AG10803 (cell line): ENCODE measurements at places on chromosomes 1 and 21.
A peak's percentile ranks its signal among the peaks of the same experiment; 100 is the strongest.

DNA sequence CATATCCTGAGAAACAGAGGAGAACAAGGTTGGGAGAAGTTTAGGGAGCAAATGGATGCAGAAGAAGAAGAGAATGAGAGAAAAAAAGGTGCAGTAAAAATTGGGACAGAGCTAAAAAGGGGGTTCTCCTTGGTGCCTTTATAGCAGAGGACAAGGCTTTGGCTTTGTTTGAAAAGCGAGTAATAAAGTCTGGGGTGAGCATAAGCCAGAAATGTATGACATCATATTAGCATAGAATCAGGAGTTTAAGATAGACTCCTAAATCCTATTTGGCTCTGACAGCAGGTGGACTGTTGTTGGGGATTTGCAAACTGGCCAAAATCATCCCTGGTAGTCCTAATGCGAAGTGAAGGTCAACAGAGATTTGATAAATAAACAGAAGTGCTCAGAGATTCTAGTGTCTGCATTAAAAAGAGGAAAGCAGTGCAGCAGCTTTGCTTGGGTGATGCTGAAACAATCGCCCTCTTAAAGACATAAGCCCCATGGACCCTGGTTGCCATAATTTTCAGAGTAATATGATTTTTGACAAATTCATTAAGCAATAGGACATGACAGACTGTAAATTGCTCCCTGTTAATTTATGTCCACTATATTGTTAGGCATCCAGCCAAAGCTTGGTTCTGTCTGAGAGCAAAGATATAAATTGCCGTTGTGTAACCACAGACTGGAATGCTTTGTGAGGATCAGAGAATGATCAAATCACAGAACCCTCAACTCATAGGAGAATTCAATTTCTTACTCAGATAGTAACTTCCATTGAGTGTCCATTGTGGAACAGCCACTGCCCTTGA, 385.0 kb upstream of the NFIA start:
- DNase-seq: no peak

GRCh38 chr1:105204836-105205371, 1455.2 kb downstream of the AMY1C start:
- DNase-seq: no peak

- DNase-seq: no peak
Measured at GRCh38 chr1:222373216-222373615, 174.7 kb downstream of the HHIPL2 start.

GRCh38 chr1:190479050-190479397, 1.4 kb upstream of the BRINP3 start:
- no peak for DNase-seq

DNA sequence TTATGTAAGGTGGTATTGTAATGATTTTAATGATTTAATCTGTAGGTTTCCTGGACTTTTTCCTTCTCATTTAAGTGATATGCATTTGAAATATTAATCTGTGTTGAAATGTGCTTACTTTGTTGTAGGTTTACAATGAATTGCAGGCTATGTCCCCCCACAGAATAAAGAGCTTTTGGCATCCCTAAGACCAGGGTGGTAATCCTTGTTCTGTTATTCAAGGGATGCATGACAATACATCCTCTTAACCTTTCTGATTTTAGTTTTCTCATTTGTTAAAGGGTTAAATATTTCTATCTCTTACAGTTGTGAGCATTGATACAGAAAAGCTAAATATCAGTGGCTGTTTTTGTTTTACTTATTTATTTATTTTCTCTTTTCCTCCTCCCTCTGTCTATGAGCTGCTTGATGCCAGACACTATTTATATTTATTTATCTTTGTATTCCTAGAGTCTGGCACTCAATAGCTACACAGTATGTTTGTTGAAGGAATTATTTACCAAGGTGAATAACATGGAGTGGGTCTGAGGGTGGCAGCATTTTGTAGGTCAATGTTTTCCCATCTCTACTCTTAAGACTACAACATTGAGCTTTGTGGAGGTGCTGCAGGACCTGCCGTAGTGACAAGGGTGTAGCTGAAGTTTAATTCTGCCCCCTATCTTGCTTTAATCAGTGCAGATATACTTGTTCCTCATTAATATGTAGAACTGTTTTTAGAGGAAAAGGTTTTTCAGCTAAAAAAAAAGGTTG, 19.9 kb upstream of the ADGRL2 start:
- no peak for DNase-seq

GRCh38 chr1:36231191-36231590, 6.9 kb downstream of the THRAP3 start:
- DNase-seq: peak; percentile 52

DNA sequence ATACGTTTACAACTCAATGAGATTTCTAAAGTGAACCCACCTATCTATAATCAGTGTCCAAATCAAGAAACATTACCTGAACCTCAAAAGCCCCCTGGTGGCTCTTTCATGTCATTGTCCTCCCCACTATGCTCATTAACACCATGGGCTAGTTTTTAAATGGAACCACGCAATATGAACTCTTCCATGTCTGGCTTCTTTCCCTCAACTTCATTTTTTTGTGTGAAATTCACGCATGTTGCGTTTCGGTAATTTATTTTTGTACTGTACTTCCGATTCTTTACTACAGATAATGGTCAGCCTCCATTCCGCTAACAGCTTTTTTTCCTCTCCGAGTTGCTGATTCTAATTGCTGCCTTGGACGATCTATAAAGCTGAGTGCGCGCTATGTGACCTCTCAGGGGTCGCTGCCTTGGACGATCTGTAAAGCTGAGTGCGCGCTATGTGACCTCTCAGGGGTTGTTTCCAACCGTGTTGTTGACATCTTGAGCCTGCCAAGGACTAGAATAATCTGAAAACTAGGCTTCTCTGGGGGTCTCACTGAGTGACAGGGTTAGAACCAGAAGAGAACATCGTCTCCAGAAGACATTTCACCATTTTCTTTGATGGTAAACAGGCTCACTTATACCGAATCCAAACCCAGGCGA, 1.1 kb upstream of the CACYBP start:
- DNase-seq: peak; percentile 59

GRCh38 chr1:162912061-162912667, 51.2 kb upstream of the CCDC190 start:
- no peak for DNase-seq

GRCh38 chr1:98792123-98792522, 130.6 kb downstream of the SNX7 start:
- peak; percentile 4 for DNase-seq

GRCh38 chr1:1779691-1780597, 1.7 kb upstream of the NADK start:
- DNase-seq: peak; percentile 65

DNA sequence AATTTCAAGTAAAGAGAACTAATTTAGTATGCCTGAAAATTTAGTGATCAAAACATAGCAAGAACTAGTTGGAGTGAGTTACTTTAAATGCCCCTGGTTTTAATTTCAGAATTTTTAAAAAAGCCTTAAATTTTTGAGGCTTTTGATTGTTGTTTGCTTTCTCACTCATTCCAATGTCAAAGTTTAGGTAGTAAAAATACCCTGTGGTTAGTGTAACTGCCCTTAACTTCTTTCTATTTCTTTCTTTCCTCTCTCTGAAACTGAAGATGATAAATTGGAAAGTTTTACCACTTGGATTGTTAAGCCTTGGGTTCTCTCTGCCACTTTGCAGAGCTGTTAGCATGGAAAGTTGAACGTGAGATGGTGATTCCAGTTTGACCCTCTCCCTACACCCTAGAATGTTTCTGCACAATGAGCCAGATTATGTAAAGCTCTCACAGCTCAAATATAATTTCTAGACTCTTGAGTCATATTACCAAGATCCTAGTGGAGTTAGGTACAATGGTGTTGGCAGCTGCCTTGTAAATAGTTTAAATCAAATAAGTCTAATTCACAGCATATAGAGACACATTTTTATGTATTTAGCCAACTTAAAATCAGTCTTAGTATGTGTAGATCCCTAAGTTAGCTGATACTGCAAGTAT, 192.4 kb upstream of the SGIP1 start:
- DNase-seq: no peak

- DNase-seq: no peak
Measured at GRCh38 chr21:46199436-46200373, 15.4 kb upstream of the SPATC1L start.

DNA sequence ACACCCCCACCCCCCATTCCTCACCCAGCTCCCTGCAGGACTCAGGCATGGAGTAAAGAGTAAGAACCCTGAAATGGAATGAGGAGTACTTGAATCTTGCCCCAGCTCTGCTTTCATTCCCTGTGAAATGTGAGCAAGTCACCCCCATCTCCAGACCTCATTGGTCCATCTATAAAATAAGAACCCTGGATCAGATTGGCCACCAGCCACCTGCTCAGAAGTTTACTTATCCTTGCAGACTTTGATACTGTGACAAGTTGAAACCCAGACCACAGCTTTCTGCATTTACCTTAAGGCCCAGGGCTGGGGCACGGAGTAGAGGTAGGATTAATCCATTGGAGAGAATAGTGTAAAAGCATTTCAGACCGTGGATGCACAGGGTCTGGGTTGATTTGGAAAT, 2.2 kb downstream of the KISS1 start:
- no peak for DNase-seq

GRCh38 chr1:9273177-9273576, 19.5 kb upstream of the SPSB1 start:
- DNase-seq: no peak

DNA sequence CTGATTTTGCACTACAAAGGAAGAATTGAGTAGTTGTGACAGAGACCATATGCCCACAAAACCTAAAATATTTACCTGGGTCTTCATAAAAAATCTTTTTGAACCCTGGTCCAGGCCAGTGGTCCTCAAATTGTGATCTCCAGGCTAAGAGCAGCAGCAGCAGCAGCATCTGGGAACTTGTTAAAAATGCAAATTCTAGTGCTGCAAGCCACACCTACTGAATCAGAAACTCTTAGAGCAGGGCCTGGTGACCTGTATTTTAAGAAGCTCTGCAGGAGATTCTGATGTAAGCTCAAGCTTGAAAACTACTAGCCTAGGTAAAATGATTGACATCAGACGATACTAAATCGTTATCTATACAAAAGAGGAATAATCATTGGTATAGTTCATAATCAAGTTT, 112.2 kb downstream of the LRRC7 start:
- DNase-seq: no peak

DNA sequence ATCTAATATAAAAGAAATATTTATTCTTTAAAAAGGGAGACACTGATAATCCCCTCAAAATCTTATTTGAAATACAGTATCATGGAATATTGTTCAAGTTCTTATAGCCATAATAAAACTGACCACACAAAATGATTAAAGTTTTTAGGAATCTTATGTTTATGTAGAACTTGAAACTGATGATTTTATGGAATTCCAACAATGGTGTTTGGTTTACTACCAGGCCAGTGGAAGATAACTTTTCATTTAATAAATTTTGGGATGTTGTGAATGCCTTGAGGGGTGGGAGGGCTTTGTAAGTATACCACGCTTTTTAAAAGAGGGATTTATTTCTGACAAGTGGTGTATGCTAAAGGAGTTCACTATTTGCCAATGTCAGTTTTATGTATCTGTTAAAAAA, 87.7 kb downstream of the RAB3GAP2 start:
- DNase-seq: peak; percentile 18

DNA sequence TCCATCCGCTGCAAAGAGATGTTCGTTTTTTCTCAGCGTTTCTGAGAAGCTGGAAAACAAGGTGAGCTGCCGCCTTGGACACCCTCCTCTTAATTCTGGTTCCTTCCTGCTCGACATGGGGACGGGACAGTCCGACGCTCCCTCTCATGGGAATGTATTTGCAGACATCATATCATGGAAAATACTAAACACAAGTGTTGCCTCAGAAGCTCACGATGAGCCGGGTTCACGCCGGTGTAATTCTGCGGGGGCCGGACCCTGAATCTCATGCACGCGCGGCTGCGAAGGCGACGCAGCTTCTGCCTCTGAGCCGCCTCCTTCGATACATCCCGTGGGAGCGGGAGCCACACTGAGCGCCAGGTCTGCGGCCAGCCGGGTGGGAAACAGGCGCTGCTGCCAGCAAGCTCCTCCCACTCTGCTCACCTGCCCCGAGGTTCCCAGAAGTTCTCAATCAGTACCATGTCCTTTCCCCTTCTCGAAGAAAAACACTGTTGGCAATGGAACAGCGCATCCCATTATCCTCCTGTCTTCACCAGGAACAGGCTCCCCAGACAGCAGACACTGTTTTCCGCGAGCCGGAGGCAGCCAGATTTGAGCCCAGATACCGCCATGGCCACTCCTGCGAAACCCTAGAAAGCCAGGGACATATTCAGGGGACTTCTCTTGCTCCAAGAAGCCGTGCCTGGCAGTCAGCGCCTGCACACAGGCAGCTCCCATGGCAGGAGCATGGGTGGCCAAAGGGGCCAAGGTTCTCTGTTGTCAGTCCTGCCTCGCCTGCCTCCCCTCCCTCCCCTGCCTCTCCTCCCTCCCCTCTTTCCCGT, 98.0 kb downstream of the WDR4 start:
- no peak for DNase-seq

DNA sequence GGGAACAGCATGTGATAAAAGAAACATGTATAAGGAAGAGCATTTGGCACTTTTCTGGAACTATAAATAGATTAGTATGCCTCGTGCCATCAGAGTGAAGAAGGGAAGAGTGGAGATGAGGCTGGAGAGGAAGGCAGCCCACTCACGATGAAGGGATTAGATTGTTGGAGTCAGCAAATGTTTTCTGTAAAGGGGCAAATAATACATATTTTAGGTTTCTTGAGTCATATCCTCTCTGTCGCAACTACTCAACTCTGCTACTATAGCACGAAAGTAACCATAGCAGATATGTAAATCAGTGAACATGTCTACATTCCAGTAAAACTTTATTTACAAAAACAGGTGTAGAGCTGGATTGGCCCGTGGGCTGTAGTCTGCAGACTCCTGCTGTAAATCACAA, 147.8 kb downstream of the TENT5C start:
- peak; percentile 84 for DNase-seq

DNA sequence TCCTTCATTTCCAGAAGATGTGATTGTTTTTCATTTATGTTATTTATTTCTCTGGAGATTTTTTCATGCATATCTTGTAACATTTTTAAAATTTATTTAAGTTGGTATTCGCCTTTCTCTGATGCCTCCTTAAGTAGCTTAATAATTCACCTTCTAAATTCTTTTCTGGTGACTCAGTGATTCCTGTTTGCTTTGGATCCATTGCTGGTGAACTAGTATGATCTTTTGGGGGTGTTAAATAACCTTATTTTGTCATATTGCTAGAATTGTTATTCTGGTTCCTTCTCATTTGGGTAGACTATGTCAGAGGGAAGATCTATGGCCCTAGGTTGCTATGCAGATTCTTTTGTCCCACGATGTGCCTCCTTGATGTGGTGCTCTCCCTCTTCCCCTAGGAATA, 1347.2 kb upstream of the B3GALT2 start:
- no peak for DNase-seq

GRCh38 chr1:29202584-29203340, 21.1 kb upstream of the SRSF4 start:
- peak; percentile 98 for DNase-seq

- DNase-seq: no peak
Measured at GRCh38 chr1:245477941-245478340, 323.2 kb downstream of the KIF26B start.
